ENCODE measurements at places on chromosomes 13 and 19. TPM values are rescaled to one million over a fixed set of nuclear protein-coding genes. Genes with fewer than 3 reads are reported as not detected.
A peak's percentile ranks its signal among the peaks of the same experiment; 100 is the strongest.

The NOTCH3 gene
- total RNA-seq = 125 TPM

The WDR87 gene
- total RNA-seq = not detected

The TGFBR3L gene
- total RNA-seq = 0.44 TPM

The ICAM4 gene
- not detected for total RNA-seq

DNA sequence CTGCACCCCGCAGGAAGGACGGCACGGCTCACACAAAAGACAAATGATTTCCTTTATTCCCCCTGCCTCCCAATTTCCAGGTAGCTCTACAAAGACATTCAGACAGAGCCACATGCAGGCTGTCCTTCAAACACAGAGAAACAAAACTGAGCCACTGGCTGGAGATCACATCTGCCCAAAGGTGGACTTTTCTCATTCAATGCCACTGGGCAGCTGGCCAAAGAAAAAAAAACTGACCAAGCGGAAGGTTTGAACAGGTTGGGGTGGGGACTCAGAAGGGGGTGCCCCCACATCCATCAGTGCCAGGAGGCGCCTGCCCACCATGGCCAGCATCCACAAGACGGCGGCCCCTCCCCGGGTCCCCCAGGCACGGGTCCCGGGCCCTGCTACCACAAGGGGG lies 17.8 kb upstream of the MATK start:
- H3K27ac ChIP-seq = no peak overlapping the region
- no peaks in the 10 kb centered on the region for H3K4me1 ChIP-seq
- H3K27me3 ChIP-seq = peaks cover 45% of the 10 kb centered on the region
- no peak for DNase-seq
- no peaks in the 10 kb centered on the region for H3K36me3 ChIP-seq

DNA sequence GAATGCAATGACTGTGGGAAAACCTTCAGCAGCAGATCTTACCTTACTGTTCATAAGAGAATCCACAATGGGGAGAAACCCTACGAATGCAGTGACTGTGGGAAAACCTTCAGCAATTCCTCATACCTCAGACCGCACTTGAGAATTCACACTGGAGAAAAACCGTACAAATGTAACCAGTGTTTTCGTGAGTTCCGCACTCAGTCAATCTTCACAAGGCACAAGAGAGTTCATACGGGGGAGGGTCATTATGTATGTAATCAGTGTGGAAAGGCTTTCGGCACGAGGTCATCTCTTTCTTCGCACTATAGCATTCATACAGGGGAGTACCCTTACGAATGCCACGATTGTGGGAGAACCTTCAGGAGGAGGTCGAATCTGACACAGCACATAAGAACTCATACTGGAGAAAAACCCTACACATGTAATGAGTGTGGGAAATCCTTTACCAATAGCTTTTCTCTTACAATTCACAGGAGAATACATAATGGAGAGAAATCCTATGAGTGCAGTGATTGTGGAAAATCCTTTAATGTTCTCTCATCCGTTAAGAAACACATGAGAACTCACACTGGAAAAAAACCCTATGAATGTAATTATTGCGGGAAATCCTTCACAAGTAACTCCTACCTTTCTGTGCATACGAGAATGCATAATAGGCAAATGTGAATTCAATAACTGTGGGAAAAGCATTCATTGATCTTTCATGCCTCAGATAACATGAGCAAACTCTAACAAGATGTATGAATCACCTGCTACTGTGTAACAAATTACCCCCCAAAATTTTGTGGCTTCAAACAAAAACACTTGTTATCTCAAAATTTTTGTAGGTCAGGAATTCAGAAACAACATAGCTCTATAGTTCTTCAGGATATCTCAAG lies 13.8 kb downstream of the ZNF557 start:
- H3K27me3 ChIP-seq = peaks cover 4% of the 10 kb centered on the region
- H3K4me1 ChIP-seq = no peaks in the 10 kb centered on the region
- no peak for DNase-seq
- H3K27ac ChIP-seq = no peak overlapping the region
- peak overlapping the region; percentile 58 for H3K4me3 ChIP-seq

DNA sequence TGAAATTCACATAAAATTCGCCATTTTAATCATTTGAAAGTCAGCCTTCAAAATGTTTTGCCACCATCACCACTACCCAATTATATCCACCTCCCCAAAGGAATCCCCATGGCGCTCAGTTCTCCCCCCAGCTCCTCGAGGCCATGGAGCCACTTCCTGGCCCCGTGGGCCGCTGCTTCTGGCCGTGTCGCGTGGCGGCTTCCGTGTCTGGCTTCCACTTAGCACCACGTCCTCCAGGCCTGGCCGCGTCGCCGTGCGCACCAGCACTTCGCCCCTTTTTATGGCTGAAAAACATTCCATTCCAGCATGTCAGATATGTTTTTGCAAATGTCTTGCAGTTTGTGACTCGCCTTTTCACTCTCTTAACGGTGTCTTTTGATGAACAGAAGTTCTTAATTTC lies 46.7 kb upstream of the DCUN1D2 start:
- no peak overlapping the region for H3K4me3 ChIP-seq
- no peaks in the 10 kb centered on the region for H3K4me1 ChIP-seq
- no peak overlapping the region for H3K27ac ChIP-seq
- H3K36me3 ChIP-seq = peaks cover 28% of the 10 kb centered on the region
- no peaks in the 10 kb centered on the region for H3K27me3 ChIP-seq

DNA sequence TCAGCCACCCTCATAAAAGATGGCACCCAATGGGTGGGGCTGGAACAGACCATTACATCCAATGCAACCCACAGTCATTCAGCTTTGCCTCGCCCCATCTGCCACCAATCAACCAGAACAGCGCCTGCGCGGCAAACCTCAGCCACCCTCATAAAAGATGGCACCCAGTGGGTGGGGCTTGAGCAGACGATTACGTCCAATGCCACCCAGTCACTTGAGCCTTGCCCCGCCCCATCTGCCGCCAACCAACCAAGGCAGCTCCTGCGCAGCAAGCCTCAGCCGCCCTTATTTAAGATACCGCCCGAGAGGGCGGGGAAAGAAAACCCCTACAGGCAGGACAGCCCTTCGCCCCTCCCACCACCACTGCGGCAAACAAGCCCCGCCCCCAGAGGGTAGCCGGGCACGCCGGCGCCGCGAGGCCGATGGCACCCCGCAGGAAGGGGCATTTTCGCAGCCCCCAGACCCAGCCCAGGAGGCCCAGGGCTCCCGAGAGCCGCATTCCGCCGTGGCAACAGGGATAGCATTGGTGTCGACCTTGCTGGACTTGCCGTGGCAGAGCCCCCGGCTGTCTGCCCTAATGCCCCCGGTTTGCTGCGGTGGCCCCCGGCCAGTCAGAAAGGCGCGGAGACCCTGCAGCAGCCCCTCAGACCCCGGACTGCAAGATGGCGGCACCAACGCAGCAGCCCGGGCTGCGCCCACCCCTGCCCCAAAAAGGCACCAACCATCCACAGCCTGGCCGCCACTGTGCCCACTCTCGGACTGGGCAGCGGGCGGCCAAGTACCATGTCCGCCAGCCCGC lies 675 bp downstream of the PEG3 start:
- no peak overlapping the region for H3K27ac ChIP-seq
- peaks cover 14% of the 10 kb centered on the region for H3K36me3 ChIP-seq
- no peak overlapping the region for H3K4me3 ChIP-seq
- H3K4me1 ChIP-seq = no peaks in the 10 kb centered on the region
- no peak for DNase-seq
- no peaks in the 10 kb centered on the region for H3K27me3 ChIP-seq

All from neural crest cell (in vitro differentiated cells).